ENCODE measurements at places on chromosomes 2 and 18.

DNA sequence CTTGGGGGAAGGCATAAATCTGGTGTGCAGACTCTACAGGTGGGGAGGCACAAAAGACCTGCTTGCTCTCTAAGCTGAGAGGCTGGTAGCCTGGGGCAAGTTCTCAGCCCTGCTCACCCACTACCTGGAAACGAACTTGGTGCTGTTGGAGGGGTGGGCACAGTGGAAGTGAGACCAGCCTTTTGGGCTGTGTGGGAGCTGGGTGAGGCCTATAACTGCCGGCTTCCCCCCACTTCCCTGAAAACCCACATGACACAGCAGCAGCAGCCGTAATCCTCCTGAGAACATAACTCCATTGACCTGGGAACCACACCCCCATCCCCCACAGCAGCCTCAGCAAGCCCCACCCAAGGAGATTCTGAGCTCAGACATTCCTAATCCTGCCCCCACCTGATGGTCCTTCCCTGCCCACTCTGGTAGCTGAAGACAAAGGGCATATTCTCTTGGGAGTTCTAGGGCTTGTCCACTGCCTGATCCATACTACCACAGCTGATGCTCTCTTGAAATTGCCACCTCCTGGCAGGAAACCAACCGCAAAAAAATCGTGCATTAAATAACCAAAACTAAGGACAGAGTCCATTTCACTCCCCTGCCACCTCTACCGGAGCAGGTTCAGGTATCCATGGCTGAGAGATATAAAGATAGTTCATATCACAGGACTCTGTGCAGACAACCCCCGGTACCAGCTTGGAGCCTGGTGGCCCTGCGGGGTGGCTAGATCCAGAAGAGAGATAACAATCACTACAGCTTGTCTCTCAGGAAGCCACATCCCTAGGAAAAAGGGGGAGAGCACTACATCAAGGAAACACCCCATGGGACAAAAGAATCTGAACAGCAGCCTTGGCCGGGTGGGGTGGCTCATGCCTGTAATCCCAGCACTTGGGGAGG is 178.1 kb downstream of the NDUFA10 start:
- no peak for DNase-seq

GRCh38 chr2:180706694-180707093 is 273.7 kb upstream of the UBE2E3 start:
- no peak for DNase-seq

GRCh38 chr18:13316063-13316462 is 97.5 kb downstream of the LDLRAD4 start:
- DNase-seq = no peak

DNA sequence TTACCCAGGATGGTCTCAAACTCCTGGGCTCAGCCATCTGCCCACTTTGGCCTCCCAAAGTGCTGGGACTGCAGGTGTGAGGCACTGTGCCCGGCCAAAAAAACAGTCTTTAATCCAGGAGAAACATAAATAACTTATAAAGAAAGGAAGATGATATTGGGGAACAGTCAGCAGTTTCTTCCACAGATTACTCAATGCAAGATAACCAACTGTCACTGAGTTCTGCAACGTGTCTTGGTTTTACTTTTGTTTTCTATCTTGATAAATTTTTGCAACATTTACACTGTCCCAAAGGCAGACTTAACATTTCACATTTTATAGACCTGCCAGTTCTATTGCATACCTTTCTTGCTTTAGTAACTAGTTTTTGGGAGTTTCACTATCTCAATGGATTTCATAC is 71.1 kb downstream of the ANKRD44 start:
- DNase-seq = no peak

- no peak for DNase-seq
Observed at GRCh38 chr2:199589306-199589705, 131.6 kb upstream of the SATB2 start.

DNA sequence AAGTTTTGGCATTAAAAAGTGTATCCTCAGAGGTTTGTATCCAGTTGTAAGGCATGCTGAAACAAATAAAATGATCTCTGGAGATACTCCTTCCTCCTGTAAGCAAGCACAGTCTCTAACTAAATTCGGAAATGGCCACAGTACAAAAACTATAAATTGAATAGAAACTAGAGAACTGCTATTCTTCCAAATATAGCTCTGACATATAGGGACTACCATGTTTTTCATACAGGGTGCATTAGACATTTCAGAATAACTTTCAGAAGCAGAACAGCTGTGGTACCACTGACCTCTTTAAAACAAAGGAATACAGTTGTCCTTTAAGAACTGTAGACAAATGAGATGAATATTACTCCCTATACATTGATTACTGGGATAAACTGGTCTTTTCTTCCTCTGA is 568.5 kb downstream of the ARHGAP15 start:
- DNase-seq = no peak

Measured in activated CD8-positive, alpha-beta memory T cell treated with anti-CD3 and anti-CD28 coated beads for 48 hours (primary cell).